Astrocyte of the spinal cord (primary cell): ENCODE measurements at places on chromosomes 5 and 9.

DNA sequence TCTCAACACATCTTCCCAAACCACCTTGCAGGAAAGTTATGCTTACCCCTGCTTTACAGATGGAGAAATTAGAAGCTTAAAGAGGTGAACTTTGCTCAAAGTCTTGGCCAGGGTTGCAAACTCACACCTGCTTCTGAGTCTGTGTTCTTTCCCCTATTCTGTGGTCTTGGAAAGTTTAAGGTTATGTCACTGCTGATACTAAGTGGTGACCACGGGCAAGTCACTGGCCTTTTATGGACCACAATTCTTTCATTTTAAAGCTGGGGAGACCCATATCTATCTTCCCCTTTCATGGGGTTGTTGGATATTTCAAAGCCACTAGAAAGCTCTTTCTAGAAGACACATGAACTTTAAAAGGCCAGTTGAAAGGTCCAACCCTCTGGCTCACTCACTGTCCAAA lies 95.4 kb upstream of the KLF4 start:
- DNase-seq = no peak

DNA sequence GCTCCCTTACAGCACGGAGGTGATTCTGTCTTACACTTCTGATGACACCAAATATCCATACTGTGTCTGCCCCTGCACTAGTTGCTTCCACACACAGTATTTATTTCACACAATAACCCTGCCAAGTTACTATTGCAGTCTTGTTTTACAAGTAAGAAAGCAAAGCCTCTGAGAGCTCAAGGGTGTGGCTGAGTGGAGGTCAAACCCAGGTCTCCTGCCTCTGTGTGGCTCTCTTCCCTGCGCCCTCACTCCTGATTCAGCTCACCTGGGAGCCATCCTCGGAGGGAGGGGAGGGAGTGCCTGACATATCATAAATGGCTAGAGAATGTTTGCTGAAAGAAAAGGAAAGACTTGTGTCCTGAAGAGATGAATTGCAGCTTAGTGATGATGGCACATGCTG lies 41.0 kb downstream of the MVB12B start:
- DNase-seq = no peak

- DNase-seq = no peak
These were observed 190.1 kb upstream of the MEF2C start for GRCh38 chr5:89072842-89073672.

GRCh38 chr9:35407846-35408245 lies 82.1 kb upstream of the RUSC2 start:
- DNase-seq = no peak

- peak; percentile 67 for DNase-seq
These were observed 97.6 kb downstream of the GALNT10 start for GRCh38 chr5:154288145-154288544.

GRCh38 chr5:55146543-55147151 lies 13.3 kb upstream of the GPX8 start:
- DNase-seq = peak; percentile 85

DNA sequence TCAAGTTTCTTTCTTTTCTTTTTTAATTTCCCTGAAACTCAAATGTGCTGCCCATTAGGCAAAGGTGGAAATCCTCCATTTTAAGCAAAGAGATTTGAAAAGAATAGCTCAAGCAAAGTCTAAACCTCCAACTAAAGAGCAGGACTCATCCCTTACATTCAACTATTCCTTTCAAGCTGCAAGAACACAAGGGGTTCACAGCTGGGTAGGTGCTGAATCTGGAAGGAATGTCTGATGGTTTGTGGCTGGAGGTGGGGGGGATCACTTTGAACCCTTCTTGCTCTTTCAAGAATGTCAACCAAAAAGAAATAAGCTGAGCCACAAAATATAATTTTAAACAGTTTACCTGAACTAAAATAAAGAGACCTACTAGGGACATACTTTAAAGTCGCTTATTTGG lies 375.7 kb upstream of the CDH10 start:
- DNase-seq = no peak

GRCh38 chr5:139561655-139562451 lies 714 bp downstream of the UBE2D2 start:
- peak; percentile 22 for DNase-seq

DNA sequence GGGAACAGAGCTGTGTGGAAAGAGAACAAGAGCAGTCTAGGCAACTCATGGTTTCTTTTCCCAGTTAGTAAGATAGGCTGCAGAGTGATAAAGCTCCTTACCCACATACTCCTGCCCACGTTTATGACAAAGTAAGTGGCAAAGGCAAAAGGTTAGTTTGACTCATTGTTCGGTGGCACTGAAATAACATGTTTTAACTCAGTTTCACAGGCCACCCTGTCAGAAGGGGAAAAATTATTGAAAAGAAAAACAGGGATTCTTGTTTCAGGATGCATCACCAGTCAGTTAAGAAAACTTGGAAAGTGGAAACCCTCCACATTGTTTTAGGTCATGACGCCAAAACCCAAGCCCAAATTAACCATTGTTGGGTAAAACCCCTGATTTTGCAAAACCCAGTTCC lies 22.3 kb upstream of the DAB2 start:
- peak; percentile 51 for DNase-seq

GRCh38 chr9:128399861-128400260 lies 20.8 kb upstream of the CERCAM start:
- DNase-seq = no peak

- DNase-seq = no peak
These were observed 8.3 kb upstream of the NDFIP1 start for GRCh38 chr5:142100307-142100706.

DNA sequence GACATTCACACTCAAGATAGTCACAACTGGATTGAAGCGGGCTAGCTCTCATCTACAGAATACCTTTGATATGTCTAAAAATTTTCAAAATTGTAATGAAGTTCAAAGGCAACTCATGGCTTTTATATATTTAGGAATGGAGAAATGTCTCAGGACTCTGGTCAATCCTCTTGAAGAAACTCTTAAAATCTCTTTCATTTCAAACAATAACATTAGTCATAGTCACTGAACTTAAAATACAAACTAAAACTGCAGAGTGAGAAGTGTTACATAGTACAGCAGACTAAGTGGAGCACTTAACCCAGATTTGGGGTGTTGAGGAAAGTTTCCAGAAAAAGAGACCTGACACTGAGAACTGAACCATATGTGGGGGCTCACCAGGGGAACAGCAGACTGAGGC lies 20.7 kb downstream of the FANCC start:
- DNase-seq = no peak

DNA sequence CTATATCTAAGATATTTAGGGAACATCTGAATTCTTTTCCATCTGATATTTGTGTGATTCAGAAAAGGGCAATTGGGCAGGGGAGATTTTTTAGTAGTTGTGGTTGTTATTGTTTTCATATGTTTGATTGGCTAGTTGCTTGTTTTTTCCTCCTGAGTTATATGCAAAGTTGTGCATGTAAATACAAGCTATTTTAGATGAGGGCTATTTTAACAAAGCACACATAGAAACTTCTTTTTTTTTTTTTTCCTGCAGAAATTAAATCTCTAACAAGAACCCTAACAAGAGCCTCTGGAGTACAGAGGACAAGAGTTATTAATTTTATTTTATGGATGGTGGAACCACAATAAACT lies 559.1 kb downstream of the CETN3 start:
- DNase-seq = no peak

GRCh38 chr5:82422751-82423181 lies 144.6 kb upstream of the RPS23 start:
- peak; percentile 60 for DNase-seq

DNA sequence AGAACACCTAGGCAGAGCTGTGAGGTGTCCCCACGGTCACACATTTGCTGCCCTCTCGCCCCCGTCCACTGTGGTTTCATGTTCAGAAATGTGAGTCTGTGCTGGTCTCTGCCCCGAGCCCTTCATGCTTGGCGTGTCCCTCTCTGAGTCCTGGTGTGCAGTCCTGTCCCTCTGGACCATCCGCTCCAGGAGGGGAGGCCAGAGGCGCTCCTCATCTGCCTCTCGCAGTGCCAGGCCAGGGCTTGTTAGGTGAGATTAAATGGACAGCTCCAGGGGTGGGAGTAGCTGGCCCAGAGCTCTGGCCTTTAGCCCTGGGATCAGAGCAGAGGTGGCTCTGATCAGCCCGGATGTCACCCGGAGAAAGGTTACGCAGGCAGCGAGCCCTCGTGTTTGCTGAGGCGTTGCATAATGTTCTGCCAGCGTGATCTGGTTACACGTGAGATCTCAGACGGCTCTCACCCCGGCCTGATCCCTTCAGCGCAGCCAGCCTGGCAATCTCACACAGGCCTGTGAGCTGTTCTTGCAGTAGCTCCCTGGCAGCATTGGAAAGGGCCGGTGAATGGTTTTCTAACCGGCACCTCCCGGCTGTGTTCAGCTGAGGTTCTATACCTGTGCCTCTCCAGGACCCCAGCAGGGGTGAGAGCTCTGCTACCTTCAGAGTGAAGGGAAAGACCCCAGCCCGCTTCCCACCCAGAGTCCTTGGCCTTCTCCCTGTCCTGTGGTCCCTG lies 24.5 kb downstream of the PTGES2 start:
- DNase-seq = no peak

- DNase-seq = no peak
These were observed 83.1 kb upstream of the TMED7 start for GRCh38 chr5:115708819-115709477.

GRCh38 chr9:137789295-137789895 lies 88.2 kb upstream of the CACNA1B start:
- DNase-seq = no peak
